ENCODE measurements at places on chromosomes 6 and 20. TPM values are rescaled to one million over a fixed set of nuclear protein-coding genes. Genes with fewer than 3 reads are reported as not detected.

Gene SLC23A2
- total RNA-seq = 17.6 TPM

Gene ASIP
- total RNA-seq = not detected

Gene TMEM244
- total RNA-seq = not detected

Gene CENPW
- total RNA-seq = 2.7 TPM

Gene OXT
- not detected for total RNA-seq

Gene SLC13A3
- total RNA-seq = 1.5 TPM

Gene ALDH5A1
- total RNA-seq = 0.69 TPM

Gene LY6G5C
- 0.51 TPM for total RNA-seq

Gene PLN
- total RNA-seq = 0.83 TPM

Gene MMP24
- total RNA-seq = 1.0 TPM

Gene NKX2-2
- total RNA-seq = not detected

Gene MRPS18A
- 28.2 TPM for total RNA-seq

Gene VPS52
- 32.4 TPM for total RNA-seq

Gene HLA-DOB
- total RNA-seq = 0.18 TPM

Gene PPP1R14C
- under 0.01 TPM for total RNA-seq

Gene PSMB8
- total RNA-seq = 31.2 TPM

Gene FBXO9
- 41.9 TPM for total RNA-seq

Gene IYD
- total RNA-seq = not detected

Gene TREML2
- not detected for total RNA-seq

Gene ULBP2
- 13.7 TPM for total RNA-seq

Gene SLC35D3
- not detected for total RNA-seq

Gene F13A1
- not detected for total RNA-seq

Gene CD40
- total RNA-seq = 2.0 TPM

Gene MUC21
- not detected for total RNA-seq

Gene HRH3
- total RNA-seq = not detected

Gene SPINT3
- total RNA-seq = not detected

Gene TRIM15
- total RNA-seq = not detected

Gene TNFRSF6B
- total RNA-seq = 95.5 TPM

Gene FLOT1
- total RNA-seq = 90.1 TPM

Gene PRR18
- not detected for total RNA-seq

Gene BCAS4
- total RNA-seq = 11.6 TPM

Gene LRRC1
- 15.7 TPM for total RNA-seq

Gene AGER
- total RNA-seq = not detected

Gene SLC17A2
- total RNA-seq = not detected

Gene PTGIS
- total RNA-seq = 5.6 TPM

Gene SLC17A3
- not detected for total RNA-seq

Gene PPP1R10
- total RNA-seq = 17.5 TPM

Gene ERVFRD-1
- not detected for total RNA-seq

Data from smooth muscle cell of the umbilical artery (primary cell).